HT1080 (cell line): ENCODE measurements at places on chromosomes 13 and 19. TPM values are rescaled to one million over a fixed set of nuclear protein-coding genes. Genes with fewer than 3 reads are reported as not detected.

DNA sequence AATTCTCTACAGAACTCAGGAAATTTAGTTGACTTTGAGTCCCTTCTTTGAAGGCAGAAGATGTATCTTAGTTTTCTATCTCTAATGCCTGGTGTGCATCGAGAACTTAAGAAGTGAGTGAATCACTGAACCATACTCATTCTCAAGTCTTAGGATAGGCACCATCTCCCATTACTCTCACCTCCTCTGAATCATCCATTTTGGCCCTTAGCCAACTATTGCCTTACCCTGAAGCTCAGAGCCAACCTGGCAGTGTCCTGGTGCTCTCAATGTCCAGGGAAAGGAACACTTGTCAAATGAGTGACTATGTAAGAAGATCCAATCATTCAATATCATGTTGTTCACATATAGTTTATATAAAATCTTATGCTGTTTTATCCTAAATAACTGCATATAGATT is 146.6 kb downstream of the RGCC start:
- DNase-seq: peak; percentile 88

GRCh38 chr19:53885036-53885435 is 3.0 kb downstream of the PRKCG start:
- no peak for DNase-seq

DNA sequence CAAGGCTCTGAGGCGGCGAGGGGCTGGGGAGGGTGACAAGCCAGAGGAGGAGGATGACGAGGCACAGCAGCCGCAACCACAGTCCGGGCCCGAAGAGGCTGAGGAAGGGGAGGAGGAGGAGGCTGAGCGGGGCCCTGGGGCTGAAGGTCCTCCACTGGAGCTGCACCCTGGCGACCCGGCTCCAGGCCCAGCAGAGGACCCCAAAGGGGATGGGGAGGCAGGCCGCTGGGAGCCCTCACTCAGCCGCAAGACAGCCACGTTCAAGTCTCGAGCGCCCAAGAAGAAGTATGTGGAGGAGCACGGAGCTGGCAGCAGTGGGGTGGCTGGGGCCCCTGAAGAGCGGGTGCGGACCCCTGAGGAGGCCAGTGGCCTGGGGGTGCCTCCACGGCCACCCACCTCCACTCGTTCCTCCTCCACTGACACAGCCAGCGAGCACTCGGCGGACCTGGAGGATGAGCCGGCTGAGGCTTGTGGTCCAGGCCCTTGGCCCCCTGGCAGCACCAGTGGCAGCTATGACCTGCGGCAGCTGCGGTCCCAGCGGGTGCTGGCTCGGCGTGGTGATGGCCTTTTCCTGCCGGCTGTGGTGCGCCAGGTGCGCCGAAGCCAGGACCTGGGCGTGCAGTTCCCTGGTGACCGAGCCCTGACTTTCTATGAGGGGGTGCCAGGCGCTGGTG is 2.9 kb downstream of the CIC start:
- DNase-seq: no peak

DNA sequence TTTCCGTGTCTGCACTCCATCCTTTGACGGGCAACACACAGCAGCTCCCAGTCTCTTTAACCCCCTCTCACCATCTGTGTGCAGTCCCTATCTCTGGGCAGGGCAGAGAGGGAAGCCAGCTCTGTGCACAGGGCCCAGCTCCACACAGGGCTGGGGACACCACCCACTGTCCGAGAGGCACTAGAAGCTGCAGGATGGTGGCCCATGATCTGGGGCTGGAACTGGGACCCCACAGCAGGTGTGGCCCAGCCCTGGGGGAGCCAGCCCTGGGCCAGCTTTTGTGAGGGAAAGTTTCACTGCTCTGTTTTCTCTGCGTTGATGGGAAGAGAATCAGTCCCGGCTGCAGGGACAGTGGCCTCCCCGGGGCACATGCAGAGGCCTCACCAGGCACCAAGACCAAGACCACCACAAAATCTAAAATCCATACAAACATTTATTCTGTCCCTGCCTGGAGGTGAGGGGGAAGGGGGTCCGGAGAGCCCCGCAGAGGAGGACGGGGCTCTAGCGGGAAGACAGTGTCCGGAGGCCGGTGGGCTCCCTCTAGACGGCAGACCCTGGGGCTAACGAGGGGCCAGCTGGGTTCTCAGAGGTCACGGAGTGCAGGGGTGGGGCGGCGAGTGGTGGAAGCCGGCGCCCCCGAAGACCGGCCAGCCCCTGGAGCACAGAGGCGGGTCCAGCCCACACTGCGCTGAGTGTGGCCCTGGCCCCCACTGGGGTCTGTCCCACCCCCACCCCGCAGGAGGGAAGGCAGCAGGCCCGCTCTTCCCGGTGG is 2.9 kb upstream of the ATP8B3 start:
- DNase-seq: no peak

DNA sequence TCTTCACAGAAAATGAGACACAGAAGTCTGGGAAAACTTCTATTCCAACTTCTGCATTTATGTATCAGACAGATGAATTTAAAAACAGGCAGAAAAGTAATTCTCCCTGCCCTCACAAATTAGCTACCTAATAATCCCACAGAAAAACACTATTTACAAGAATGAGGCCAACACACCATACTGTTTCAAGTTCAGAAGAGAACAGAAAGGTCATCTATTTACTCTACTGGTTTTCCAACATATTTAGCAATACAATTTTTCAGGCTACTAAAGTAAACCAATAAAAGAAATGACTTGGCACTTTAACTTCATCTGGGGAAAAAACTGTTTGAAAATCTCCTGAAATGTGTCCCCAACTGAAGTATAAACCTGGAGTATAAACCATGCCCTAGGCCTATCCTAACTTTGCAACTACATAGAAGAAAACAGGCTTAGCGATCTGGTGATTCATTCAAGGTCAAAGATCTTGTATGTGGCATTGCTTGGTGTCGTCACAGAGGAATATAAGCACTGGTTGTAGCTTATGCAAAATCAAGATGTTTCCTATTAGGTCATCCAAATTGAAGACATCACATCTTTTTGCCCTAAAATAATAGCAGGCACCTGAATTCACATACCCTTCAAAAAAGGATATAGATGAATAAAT is 20.1 kb upstream of the EBPL start:
- peak; percentile 40 for DNase-seq

- DNase-seq: peak; percentile 100
These were observed 29.4 kb downstream of the SMIM24 start for GRCh38 chr19:3450796-3451411.

DNA sequence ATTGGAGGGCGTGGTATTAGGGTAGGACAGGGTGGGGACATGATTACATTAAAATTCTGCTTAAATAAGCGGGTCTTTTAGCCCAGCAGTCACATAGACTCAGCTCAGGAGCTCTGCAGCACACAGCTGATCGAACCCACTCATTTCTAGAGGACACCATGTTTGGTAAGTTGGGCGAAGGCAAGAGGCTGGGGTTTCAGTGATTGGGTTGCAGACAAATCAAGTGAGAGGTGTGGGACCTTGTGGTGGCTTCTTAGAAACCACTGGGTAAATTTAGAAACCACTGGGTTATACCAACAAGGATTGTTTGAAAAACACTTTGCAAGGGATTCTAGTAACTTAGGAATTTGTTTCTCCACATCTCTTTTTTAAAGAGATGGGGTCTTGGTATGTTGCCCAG is at the start of gene LEUTX:
LEUTX (plus strand) TSS at position 92 of the 400 bp plus-strand sequence; CDS start at position 159, 67 bp downstream.
- no peak for DNase-seq

DNA sequence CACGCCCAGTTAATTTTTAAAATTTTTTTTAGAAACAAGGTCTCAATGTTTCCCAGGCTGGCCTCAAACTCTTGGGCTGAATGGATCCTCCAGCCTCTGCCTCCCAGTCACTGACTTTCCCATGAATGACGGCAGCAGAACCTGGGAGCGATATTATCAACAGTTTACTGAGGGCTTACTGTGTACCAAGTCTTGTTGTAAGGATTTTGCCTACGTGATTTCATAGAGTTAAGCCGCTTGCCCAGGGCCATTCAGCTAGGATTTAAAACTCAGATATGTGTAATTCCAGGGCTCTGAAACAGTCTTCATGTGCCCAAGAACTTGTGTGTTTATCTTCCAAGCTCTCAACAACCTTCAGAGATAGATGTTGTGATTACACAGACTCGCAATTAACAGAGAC is 6.0 kb upstream of the KXD1 start:
- DNase-seq: no peak

DNA sequence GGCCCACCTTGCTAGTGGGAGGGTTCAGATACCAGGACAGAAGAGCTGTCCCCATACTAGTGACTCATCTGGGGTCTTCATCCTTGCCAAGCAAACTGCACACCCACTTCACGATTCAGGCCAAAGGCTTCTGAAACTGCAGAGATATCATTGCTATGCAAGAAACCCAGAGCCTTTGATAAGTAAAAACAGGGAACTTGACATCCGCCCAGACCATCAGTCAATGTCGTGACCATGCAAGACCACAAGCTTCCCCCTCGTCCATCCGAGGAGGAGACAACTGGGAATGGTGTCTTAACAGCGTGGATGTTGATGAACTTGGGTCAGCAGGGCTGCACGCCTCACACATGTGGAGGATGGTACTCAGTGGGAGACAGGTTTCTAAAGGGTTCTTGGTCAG is 58.0 kb downstream of the ABCC4 start:
- DNase-seq: no peak

GRCh38 chr13:33236021-33236420 is 49.5 kb downstream of the STARD13 start:
- peak; percentile 80 for DNase-seq

DNA sequence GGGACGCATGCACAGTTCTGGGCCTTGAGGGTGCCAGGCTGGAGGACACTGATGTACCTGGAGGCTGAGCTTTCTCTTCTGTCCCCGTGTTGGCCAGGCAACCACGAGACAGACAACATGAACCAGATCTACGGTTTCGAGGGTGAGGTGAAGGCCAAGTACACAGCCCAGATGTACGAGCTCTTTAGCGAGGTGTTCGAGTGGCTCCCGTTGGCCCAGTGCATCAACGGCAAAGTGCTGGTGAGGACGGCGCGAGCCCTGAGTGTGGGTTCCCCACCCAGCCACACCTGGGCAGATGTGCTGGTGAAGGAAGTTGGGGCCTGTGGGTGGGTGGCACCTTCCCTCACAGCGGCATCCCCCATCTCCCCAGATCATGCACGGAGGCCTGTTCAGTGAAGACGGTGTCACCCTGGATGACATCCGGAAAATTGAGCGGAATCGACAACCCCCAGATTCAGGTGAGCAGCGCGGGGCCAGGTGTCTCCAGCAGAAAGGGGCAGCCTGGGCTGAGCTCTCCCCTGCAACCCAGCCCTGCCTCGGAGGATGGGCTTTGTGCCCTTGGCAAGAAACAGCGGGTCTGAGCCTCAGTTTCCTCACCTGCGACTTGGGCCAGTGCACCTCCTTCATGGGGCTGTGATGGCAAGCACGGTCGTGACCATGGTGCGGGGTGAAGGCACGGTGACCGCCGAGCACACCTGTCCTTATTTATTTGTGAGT is 26.2 kb downstream of the CCDC8 start:
- no peak for DNase-seq

- DNase-seq: no peak
These were observed 4.0 kb downstream of the KLK14 start for GRCh38 chr19:51078731-51079130.

DNA sequence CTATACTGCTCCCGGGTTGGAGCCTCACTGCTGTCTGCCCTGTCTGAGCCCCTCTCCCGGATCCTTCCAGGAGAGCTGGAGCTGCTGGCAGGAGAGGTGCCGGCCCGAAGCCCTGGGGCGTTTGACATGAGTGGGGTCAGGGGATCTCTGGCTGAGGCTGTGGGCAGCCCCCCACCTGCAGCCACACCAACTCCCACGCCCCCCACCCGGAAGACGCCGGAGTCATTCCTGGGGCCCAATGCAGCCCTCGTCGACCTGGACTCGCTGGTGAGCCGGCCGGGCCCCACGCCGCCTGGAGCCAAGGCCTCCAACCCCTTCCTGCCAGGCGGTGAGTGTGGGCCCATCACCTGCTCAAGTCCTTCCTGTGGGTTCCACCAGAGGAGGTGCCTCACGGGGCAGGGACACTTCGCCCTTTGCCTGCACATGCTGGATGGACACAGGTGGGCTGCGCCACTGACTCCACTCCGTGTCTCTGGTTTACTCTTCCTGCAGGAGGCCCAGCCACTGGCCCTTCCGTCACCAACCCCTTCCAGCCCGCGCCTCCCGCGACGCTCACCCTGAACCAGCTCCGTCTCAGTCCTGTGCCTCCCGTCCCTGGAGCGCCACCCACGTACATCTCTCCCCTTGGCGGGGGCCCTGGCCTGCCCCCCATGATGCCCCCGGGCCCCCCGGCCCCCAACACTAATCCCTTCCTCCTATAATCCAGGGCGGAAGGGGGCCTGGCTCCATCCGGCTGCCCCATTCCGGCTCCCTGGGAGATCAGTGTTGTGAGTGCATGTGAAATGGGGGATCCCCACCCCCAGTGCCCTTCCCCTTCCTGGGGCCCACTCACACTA is 19.8 kb downstream of the EPN1 start:
- no peak for DNase-seq

- DNase-seq: peak; percentile 18
These were observed 14.7 kb downstream of the MAG start for GRCh38 chr19:35306473-35307246.

GRCh38 chr19:31518216-31519020 is 169.2 kb upstream of the TSHZ3 start:
- DNase-seq: no peak

DNA sequence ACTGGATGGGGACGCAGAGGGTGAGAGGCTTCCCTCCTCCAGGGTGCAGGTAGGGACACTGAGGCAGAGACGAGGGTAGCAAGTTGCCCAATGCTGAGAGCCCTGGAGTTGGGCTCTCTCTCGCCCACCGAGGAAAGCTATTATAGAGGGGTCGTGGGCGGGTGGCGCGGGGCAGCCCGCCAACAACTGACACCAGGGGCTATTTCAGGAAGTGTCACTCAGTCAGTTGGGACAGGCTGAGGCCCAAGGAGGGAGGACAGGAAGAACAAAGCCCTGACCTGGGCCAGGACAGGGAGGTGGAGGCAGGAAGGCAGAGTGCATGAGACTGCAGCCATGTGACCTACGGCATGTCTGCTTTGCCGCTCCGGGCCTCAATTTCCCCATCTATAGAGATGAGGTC is 29.9 kb downstream of the TINCR start:
- DNase-seq: no peak

Gene KCTD15
- 47.9 and 58.5 TPM in 2 replicates for total RNA-seq

Gene ZNF737
- total RNA-seq: 0.07 and 0.96 TPM in 2 replicates

Gene KLK8
- not detected in 2 replicates for total RNA-seq

Gene ZNF560
- total RNA-seq: 0.47 and 0.94 TPM in 2 replicates

Gene LRRC4B
- total RNA-seq: 0.03 and 0.08 TPM in 2 replicates

Gene C19orf33
- 51.9 and 85.9 TPM in 2 replicates for total RNA-seq

Gene TECR
- total RNA-seq: 97.1 and 144 TPM in 2 replicates

Gene LYL1
- total RNA-seq: not detected in 2 replicates
